ENCODE measurements at places on chromosomes 6 and 20.

- DNase-seq = no peak
Observed at GRCh38 chr20:24810676-24811407, 138.2 kb upstream of the CST7 start.

GRCh38 chr20:46324960-46325703 is 16.8 kb upstream of the CDH22 start:
- no peak for DNase-seq

DNA sequence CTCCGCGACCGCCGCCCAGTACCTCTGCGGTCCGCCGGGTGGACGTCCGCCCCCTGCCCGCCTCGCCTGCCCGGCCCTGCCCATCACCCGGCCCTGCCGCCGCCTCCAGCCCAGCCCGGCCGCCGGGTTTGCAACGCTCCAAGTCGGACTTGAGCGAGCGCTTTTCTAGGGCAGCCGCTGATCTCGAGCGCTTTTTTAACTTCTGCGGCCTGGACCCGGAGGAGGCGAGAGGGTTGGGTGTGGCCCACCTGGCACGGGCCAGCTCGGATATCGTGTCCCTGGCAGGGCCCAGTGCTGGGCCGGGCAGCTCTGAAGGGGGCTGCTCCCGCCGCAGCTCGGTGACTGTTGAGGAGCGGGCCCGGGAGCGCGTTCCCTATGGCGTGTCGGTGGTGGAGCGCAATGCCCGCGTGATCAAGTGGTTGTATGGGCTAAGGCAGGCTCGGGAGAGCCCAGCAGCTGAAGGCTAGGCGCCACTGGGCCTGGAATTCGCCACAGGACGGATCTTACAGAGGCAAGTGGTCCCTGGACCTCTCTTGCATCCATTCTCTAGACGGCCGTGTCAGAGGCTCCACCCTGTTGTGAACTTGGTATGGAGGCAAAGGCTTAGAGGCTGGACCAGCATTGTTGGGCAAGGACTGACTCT is 11.8 kb downstream of the FAM110A start:
- DNase-seq = no peak

DNA sequence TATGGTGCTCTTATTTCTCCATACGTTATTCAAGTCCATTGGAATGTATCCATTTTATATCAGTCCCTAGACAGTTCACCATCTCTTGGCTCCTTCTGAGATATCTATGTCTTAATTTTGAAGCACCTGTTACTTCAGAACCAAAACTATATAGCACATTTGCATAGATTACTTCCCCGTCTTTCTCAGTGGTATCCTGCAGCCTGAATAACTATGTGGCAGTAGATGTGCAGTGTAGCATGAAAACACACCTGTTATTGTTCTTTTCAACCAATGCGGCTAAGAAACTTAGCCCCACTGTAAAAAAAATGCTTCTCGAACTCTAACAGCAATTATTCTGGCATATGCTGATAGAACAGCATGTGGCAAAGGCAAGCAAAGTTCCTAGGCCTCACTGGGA is 1184.4 kb upstream of the ADGRB3 start:
- no peak for DNase-seq

DNA sequence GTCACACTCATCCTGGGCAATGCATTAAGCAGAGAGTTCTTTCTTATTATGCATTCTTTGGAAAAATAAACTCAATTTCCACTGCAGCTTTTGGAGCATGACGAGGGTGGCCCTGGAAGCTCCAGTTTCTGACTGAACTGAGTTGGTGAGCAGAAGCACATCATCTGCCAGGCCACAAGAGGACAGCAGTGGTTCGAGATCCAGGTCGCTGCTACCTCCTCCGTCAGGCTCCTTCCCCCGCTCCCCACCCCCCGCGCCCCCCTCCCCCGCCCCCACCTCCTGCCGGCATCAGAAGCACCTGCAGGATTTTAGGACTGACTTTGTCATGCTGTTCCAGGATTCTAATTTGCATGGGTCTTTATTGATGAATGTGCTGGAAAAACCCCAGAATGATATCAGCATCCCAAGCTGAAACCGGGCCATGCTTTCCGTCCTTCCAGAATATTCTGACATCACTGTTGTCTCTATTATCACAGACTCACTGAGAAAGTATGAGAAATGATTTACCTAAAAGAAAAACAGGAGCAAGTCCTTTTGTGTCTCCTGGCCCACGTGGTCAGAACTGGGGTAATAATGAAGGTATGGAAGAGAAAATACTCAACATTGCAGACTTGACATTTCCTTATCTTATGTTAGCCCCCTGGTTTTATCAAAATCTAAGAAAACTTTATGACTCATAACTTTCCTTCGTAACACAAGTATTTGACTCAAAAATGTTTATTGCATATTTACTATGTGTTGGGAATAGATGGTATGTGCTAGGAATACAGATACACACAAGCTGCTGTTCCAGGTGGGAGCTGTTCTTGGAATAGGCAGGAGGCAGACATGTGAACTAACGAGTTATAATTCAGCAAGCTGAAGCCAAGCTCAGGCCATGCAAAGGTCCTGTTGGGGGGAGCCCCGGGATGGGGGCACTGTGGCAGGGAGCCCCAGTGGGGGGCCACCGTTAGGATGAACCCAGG is 220.2 kb upstream of the EXOC2 start:
- no peak for DNase-seq

DNA sequence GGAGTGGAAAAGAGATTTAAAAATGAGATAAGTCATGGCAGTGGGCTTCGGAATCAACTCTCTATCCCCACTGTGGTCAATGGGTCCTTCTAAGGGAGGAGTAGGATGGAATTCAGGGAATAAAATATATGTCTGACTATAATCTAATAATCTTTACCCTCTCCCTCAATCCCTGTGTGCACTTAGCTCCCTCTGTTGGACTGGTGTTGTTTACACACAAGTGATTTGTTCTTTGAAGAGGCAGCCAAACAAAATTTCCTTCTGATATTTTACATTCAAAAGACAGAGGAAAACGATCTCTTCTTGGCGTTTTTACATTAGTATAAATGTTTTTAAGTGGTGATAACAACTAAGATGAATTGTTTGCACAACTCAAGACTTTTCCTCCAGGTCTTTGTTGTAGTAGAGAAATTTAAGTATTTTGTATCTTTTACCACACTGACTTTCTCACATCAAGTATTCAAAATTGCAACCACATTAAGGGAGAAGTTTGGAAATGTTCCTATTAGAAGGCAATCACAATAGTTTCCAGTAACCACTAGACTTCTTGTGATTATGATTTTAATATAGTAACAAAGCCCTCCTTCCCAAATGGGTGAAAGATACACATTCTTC is 317.8 kb downstream of the CENPW start:
- no peak for DNase-seq

- no peak for DNase-seq
Observed at GRCh38 chr6:24718449-24719124, 367 bp downstream of the C6orf62 start.

GRCh38 chr6:842141-842540 is 149.2 kb upstream of the EXOC2 start:
- no peak for DNase-seq

GRCh38 chr6:2855061-2855519 is 13.4 kb upstream of the SERPINB1 start:
- DNase-seq = no peak

GRCh38 chr6:127397729-127398630 is 54.6 kb upstream of the ECHDC1 start:
- DNase-seq = no peak

- no peak for DNase-seq
Observed at GRCh38 chr20:10594296-10594868, 79.4 kb downstream of the JAG1 start.

Measured in activated T-helper 1 cell treated with anti-CD3 and anti-CD28 coated beads, Interleukin-12 subunit alpha, Interleukin-12 subunit beta, Interleukin-2, Interleukin-4 antibody, amounts not matched to agents 30 ng/mL and 10 ng/mL and 1 ng/mL, durations not matched to agents 14 hours and 24 hours and 36 hours (primary cell).